ENCODE measurements at places on chromosomes 2 and 18.
A peak's percentile ranks its signal among the peaks of the same experiment; 100 is the strongest.

DNA sequence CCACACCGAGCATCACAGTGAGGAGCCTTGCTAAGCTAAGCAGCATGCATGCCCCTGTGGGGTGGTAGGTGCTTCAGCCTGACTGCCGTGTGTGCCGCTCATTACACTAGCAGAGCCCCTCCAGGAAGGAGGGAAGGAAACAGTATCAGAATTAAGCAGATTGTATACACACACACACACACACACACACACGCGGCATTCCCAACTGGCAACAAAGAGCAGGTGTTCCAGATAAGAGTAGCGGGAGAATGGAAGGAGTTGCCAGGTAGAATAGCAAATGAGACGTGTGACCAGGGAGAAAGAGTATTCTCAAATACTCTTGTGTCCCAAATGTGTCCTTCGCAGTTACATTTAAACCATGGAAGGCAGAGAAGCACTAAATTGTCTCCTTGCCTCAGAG, 47.6 kb upstream of the TTC39C start:
- peak; percentile 34 for DNase-seq

DNA sequence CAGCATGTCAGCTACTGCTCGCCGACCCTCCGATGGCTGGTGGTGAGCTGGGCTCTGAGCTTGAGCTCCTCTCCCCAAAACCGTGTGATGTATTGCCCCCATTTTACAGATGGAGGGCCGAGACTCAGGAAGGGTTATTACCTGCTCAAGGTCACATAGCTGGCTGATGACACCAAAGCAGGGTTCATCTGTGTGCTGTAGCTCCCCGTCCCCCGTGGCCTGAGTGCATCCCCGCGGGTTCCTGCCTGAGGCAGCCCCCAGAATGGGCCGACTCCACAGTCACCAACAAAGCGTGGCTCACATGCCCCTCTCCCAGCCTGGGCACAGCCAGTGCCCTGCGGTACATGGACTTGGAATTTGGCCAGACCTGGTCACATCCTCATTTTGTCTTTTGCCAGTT, 198.6 kb downstream of the TFCP2L1 start:
- no peak for DNase-seq

- no peak for DNase-seq
Observed at GRCh38 chr2:19488009-19488691, 129.7 kb upstream of the OSR1 start.

DNA sequence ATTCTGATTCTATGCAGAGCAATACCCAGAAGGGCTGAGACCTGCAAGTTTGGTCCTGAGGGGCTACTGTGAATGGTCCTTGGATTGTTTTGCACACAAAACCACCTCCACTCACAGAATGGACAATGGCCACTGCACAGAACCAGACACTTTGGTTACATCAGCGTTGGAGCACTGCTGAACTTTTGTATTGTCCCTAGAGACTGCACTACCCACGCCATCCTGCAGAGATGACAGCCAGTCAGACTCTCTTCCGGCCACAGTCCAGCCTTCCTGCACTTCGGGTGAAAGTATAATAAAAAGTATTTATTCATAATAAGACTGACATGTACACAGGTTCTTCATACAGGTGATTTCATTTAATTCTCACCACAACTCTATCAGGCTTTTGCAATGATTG, 35.7 kb downstream of the CELF4 start:
- no peak for DNase-seq
